ENCODE measurements at places on chromosomes 6 and 20.

- no peak for DNase-seq
These were observed 89.9 kb downstream of the BTBD9 start for GRCh38 chr6:38549795-38550194.

GRCh38 chr20:23554401-23554800 is 13.9 kb downstream of the CST9L start:
- no peak for DNase-seq

GRCh38 chr6:18586133-18586532 is 199.0 kb downstream of the RNF144B start:
- DNase-seq = no peak

DNA sequence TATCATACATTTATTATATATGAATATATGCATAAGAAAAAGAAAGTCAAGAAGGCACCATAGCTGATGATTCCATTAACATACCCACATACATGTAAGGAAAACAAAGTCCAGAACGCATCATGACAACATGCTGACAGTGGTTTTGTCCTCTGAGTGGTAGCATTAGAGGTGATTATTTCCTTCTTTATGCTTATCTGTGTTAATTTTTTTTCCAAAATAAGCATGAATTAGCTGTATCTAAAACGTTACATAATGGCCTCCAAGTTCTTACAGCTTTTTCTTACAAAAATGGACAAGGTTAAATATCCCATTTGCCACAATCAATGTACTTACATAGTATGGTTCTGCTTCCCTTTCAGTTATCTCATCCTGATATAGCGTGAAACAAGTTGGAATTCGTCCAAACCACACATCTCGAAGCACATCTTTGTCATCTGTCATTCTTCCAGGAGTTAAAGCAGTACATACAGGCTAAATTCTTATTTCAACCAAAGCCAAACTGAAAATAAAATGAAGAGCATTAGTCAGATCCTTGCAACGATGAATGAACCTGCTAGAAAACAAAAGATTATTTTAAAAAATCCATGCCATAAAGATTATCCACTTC is 9.7 kb downstream of the ATG5 start:
- no peak for DNase-seq

- DNase-seq = no peak
These were observed 425.3 kb upstream of the BTBD3 start for GRCh38 chr20:11492386-11492785.

DNA sequence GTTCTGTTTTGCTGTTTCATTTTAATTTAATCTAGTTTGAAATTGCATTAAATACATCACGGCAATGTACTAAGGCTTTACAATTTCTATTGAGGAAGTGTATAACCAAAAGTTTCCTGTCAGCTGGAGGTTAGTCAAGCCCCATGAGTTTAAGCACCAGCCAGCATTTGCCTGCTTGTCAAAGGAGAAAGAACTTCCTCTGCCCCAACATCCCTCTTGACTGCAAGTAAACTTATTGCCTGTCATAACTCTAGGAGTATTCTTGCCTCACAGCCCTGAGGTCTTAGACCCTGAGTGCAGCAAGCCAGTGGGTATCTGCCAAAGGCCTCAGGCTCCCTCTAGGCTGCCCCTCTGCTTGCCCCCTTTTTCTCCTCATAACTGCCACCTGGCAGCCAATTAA is 106.7 kb upstream of the INSM1 start:
- no peak for DNase-seq

GRCh38 chr6:111566222-111566734 is 39.4 kb downstream of the TRAF3IP2 start:
- DNase-seq = no peak

DNA sequence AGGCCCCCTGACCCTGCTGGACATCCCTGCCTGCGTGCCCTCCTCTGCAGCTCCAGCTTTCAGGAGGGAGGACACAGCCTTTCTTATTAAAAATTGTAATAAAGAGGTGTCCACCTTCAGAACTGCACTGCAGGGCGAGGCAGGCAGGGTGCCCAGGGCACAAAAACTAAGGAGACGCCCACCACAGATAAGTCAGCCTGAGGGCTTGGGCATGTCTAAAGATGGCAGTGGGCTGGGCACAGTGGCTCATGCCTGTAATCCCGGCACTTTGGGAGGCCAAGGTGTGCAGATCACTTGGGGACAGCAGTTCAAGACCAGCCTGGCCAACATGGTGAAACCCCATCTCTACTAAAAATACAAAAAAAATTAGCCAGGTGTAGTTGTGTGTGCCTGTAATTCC is 7.0 kb upstream of the C20orf144 start:
- DNase-seq = no peak
